A549 treated with CORT108297 at 1 μM for 4 hours (cell line): ENCODE measurements at places on chromosomes 3 and 15. TPM values are rescaled to one million over a fixed set of nuclear protein-coding genes. Genes with fewer than 3 reads are reported as not detected.

SCAANT1 gene
- not detected in 5 replicates for total RNA-seq

GOLGA8G gene
- total RNA-seq = not detected in 5 replicates

GOLGA8T gene
- 0.90 to 1.8 TPM (median 1.7 TPM) in 5 replicates for total RNA-seq

SNUPN gene
- total RNA-seq = 30.9 to 37.7 TPM (median 32.6 TPM) in 5 replicates

ENTPD3 gene
- 0.04 to 0.06 TPM (median 0.05 TPM) in 3 of 5 replicates, not detected in the others for total RNA-seq

VWA5B2 gene
- 0.40 to 0.73 TPM (median 0.55 TPM) in 5 replicates for total RNA-seq

OSBPL10 gene
- total RNA-seq = 13.0 to 21.0 TPM (median 17.5 TPM) in 5 replicates

CFAP100 gene
- not detected in 5 replicates for total RNA-seq

ANKRD63 gene
- 0.15 to 0.54 TPM (median 0.29 TPM) in 5 replicates for total RNA-seq

SKOR1 gene
- 0.02 to 0.05 TPM (median 0.04 TPM) in 4 of 5 replicates, not detected in the other for total RNA-seq

MKRN2OS gene
- total RNA-seq = not detected in 5 replicates

AMT gene
- total RNA-seq = 0.17 to 0.65 TPM (median 0.30 TPM) in 5 replicates

CCDC39 gene
- not detected in 5 replicates for total RNA-seq

CD200 gene
- not detected in 5 replicates for total RNA-seq

AP3B2 gene
- total RNA-seq = 0.57 to 0.94 TPM (median 0.74 TPM) in 5 replicates

CHD2 gene
- 26.4 to 31.0 TPM (median 29.2 TPM) in 5 replicates for total RNA-seq

TMEM40 gene
- 0.08 to 0.73 TPM (median 0.32 TPM) in 5 replicates for total RNA-seq

ARIH2 gene
- total RNA-seq = 56.2 to 63.6 TPM (median 57.0 TPM) in 5 replicates

CACNA2D3 gene
- total RNA-seq = 0.02 to 0.09 TPM (median 0.07 TPM) in 4 of 5 replicates, not detected in the other

MITF gene
- 5.7 to 8.4 TPM (median 7.2 TPM) in 5 replicates for total RNA-seq

MYH15 gene
- 0.17 to 0.26 TPM (median 0.19 TPM) in 5 replicates for total RNA-seq

ZCWPW2 gene
- total RNA-seq = 0.11 TPM in 1 of 5 replicates, not detected in the others

NSUN3 gene
- 7.1 to 8.5 TPM (median 7.5 TPM) in 5 replicates for total RNA-seq

AADACL2 gene
- total RNA-seq = not detected in 5 replicates

CPB1 gene
- total RNA-seq = not detected in 5 replicates

ARGFX gene
- total RNA-seq = not detected in 5 replicates

SGO1 gene
- total RNA-seq = 13.8 to 19.7 TPM (median 15.3 TPM) in 5 replicates

TMCO5A gene
- not detected in 5 replicates for total RNA-seq

KLHL25 gene
- 6.3 to 8.8 TPM (median 8.0 TPM) in 5 replicates for total RNA-seq

MEIS2 gene
- total RNA-seq = 7.2 to 9.3 TPM (median 8.9 TPM) in 5 replicates

UTS2B gene
- 0.05 to 0.16 TPM (median 0.08 TPM) in 5 replicates for total RNA-seq

NR2E3 gene
- 0.12 to 0.39 TPM (median 0.21 TPM) in 5 replicates for total RNA-seq

ISLR2 gene
- 0.14 to 0.37 TPM (median 0.15 TPM) in 5 replicates for total RNA-seq

PLSCR5 gene
- not detected in 5 replicates for total RNA-seq

CCR8 gene
- not detected in 5 replicates for total RNA-seq

TF gene
- total RNA-seq = 0.69 to 1.5 TPM (median 1.2 TPM) in 5 replicates

DVL3 gene
- 17.8 to 28.6 TPM (median 27.7 TPM) in 5 replicates for total RNA-seq

RHOV gene
- 4.2 to 6.7 TPM (median 6.0 TPM) in 5 replicates for total RNA-seq

ITPKA gene
- total RNA-seq = 1.3 to 2.5 TPM (median 2.0 TPM) in 5 replicates

DUOXA2 gene
- total RNA-seq = not detected in 5 replicates

CERS3 gene
- total RNA-seq = not detected in 5 replicates

GOLGA8S gene
- 0.13 to 0.18 TPM (median 0.16 TPM) in 5 replicates for total RNA-seq

NRG4 gene
- total RNA-seq = 0.63 to 2.5 TPM (median 1.1 TPM) in 5 replicates

NR1I2 gene
- total RNA-seq = not detected in 5 replicates

ZDHHC23 gene
- 3.4 to 4.4 TPM (median 3.6 TPM) in 5 replicates for total RNA-seq

SNRPA1 gene
- 108 to 122 TPM (median 114 TPM) in 5 replicates for total RNA-seq

PRR23A gene
- total RNA-seq = not detected in 5 replicates

TRPC1 gene
- total RNA-seq = 5.2 to 9.4 TPM (median 8.2 TPM) in 5 replicates

KCNH8 gene
- total RNA-seq = 0.05 TPM in 1 of 5 replicates, not detected in the others

BCHE gene
- total RNA-seq = 0.83 to 1.3 TPM (median 0.93 TPM) in 5 replicates

ZNF774 gene
- total RNA-seq = 0.53 to 1.0 TPM (median 0.61 TPM) in 5 replicates

CTXND1 gene
- 0.01 to 0.02 TPM (median 0.01 TPM) in 3 of 5 replicates, not detected in the others for total RNA-seq

CYP1A1 gene
- 1.3 to 2.5 TPM (median 2.0 TPM) in 5 replicates for total RNA-seq
